ENCODE measurements at places on chromosomes 1 and 21.

GRCh38 chr1:1434131-1434823 is 1.2 kb upstream of the VWA1 start:
- DNase-seq = peak; percentile 48

DNA sequence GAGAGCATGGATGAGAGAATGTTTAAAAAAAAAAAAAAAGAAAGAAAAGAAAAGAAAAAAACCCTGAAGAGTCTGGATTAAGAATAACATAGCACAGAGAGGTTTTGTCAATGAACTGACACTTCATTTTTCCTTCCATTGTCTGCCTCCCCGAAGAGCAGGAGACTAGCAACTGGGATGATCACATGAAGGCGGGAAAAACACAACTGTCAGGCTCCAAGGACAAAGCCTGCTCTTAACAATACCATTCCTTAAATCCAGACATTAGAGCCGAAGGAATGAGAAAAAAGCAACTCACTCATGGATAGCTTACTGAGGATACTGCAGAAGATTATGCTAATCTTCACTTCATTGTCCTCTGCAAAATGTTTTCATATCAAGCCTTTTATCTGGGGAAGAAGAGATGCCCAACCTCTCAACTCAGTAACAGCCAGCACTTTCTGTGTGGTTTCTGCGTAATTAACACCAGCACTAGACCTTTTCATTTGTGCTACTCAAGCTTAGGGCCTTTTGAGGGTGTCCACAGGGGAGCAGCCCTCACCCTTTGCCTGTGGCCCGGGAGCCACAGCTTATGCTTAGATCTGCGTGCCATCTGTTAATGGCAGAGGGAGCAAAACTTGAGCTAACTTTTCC is 182.3 kb downstream of the BARHL2 start:
- no peak for DNase-seq

GRCh38 chr1:244406337-244406736 is 45.4 kb downstream of the ADSS2 start:
- no peak for DNase-seq

DNA sequence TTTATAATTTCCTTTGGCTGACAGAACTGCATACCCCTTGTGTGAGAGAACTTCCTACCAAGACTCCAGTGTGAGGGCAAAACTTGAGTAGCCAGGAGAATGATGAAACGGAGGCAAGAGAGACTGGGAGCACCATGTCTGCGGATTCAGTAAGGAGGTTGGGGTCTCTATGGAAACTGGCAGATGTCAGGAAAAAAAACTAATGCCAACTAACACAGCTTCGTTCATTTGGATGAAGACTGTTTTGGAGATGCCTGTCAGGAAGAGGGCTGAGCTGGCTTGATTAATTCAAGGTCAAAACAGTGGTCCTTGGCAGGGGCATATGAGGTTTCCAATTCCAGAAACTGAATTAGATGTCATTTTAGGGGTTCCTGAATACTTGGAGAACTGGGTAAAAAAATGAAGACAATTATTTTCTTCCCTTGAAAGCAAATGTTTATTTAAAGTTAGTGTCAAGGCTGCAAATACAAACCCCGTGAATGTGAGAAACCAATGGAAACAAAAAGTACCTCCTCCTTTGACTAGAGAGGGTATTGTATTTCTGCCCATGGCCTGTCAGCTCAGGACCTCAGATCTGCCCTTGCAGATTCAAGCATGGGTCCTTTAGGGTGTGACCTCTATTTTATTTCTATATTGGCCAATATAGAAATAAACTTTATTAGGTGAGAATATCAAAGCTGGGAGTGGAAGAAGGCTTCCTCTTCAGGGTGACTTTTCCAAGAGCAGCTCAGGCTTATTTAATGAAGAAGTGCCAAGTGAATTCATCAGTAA is 110.5 kb downstream of the MAST2 start:
- DNase-seq = no peak

Data from stimulated activated naive CD8-positive, alpha-beta T cell treated with anti-CD3 and anti-CD28 coated beads, Interleukin-15, Interleukin-2, amounts not matched to agents 100 U/mL and 50 U/mL, for 24 hours (primary cell).